BE2C (cell line): ENCODE measurements at places on chromosomes 16 and 17.

DNA sequence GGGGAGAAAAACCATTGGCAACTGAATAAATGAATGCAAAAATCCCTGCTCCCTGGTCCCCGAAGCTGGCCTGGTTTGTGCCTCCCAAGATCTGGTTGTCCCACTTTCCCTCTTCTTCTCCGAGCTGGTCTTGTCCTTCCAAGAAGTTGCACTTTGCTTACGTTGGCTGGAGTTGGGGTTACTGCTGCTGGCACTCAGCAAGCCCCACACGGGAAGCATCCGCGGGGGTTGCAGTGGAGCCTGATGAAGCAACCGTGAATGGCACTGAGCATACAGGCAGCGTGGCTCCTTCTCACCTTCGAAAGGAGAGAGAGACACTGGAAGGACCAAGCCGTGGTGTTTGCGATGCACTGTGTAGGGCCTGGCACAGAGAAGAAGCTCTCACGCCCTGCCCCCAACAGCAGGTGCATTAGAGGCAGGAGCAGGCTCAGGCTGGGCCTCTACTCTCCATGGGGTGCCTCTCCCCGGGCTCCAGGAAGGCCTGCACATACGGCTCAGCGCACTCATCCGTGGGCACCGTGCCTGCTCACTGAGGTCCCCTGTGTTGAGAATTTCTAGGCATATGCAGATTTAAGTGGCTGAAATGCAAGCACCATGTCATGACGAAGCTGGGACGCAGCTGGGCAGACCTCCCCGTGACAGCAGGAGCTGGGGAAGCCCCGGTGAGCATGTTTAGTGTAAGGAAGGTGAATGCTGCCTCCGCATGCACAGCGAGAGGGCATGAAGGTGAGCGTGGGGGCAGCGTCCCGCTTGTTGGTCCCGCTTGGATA lies 12.1 kb downstream of the CA5A start:
- no peak for DNase-seq

GRCh38 chr17:31462261-31462660 lies 70.8 kb downstream of the RAB11FIP4 start:
- DNase-seq = no peak

GRCh38 chr17:75641343-75641742 lies 8.1 kb downstream of the SMIM5 start:
- no peak for DNase-seq

- DNase-seq = peak; percentile 47
These were observed 159.4 kb downstream of the ZNF423 start for GRCh38 chr16:49696414-49697101.

DNA sequence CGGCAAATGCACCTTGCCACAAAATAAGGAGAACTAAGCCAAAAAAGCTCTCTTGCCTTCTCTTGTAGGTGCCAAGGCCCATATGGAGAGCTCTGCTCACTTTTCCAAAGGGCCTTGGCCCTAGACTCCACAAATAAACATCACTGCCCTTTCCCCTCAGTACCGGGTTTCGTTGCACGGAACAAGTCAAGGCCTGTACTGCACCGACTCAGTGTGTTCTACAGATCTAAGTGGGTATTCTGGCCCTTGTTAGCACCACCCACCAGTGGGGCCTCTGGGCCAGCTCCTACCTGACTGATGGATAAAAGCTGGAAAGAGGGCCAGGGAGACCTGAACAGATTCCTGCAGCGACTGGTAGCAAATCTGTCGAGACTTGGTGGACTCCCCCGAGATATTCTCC lies 43.7 kb upstream of the GSG1L start:
- no peak for DNase-seq

DNA sequence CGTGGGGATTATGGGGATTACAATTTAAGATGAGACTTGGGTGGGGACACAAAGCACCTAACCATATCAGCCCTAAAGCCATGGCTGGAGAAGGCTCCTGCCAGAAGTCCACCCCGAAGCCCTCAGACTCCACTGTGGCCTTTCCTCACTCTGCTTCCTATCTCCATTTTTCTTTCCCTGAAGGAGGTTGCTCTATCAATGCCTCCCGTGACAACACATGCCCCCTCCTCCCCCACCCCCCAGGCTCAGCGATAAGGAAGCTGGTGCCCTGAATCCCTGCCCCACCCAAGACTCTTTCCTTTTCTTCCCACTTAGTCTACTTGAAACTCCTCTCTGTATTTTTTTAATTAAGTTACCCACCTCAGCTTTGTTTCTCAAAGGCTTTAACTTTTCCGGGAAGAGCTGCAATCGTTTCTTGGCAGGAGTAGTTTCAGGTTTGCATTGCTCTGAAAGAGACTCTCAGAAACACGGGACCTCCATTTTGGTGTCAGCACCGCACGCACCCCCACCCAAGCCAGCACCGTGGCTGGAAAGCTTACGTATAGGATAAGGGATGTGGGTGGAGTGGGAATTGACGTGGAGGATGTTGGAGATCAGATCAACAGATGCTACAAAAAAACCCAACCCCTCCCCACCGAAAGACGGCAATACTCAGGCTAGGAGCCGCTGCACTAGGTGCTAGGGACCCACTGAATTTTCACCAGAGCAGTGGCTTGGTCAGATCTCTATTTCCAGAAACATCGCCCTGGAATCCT lies 15.2 kb upstream of the CA4 start:
- peak; percentile 28 for DNase-seq

DNA sequence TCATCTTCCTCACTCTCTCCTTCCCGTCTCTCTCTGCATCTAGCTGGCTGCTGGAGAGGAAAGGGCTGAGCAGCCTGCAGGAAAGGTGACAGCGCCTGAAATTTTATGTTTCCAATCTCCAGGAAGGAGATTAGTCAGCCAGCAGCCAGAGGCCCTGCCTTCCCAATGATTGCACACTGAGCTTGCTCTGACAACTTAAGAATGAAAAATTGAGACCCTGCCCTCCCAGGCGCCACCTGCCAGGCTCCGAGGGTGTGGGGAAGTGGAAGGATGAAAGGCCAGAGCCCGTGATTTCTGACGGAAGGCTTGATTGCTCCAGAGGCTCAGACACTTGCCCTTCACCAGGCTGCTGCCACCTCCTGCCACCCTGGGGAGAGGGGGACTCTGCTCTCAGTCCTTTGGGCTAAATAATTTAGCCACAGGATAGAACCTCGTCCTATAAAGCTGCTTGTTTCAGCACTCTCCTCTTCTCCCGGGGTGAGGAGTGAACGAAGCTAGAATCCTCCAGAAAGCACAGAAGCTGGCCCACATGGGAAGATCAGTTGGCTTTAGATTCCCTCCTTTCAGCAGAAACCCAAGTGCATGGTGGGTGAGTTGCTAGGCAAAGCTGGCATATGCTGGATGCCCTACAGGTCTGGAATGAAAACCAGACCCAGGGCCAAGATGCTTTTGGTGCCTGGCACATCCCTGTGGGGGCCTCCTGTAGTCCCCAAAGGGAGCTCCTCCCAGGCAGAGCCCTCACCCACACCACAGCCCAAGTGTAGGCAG lies 33.5 kb downstream of the GRIN2C start:
- DNase-seq = no peak

DNA sequence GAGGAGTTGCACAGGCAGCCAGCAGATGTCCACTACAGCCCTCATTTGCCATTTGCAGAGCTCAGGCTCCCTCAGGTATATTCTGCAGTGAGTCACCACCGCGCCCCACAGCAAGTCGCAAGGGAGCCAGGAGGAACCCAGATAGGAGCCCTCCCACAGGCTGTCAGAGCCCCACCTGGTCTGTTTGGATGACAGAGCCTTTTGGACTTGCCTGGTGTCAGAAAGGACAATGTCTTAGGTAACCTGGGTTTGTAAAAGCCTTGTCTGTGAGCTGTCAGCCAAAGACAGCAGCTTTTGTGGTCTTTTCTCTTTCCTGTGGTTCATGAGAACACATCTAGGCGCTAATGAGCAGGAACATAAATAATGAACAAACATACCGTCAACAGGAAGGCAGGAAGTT lies 70.9 kb downstream of the GNAO1 start:
- no peak for DNase-seq

DNA sequence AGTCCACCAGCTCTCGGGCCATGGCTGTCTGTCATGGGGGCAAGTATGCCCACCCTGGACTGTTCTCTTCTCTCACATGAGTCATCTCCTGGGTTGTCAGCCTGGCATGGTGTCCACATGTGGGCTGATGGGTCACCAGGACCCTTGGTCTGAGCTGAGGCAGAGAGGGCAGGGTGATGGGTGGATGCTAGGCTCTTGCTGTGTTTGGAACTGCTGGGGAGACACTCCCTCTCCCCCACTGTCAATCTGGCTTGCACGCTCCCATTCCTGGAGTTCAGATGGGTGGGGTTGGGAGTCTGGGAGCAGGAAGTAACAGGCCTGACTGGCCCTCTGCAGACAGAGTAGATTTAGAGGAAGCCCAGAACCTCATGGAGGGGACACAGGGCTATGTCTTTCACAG lies 28.9 kb downstream of the KSR1 start:
- no peak for DNase-seq

DNA sequence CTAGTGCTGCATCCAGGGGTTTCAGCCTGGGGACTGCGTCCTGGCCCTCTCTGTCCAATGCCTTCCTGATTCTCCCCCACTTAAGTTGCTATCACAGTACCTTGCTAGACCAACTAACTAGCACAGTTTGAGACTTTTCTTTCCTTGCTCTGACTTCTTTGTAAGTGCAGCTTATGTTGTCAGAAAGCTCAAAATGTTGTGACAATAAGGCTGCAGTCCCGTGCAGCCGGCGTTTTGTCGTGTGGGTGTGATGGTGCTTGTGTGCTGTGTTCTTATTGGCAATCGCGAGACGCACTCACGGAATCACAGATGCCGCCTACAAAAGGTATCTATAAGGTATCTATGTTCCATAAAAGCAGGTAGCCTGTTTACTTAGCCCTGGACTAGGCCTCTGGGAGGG lies 132.8 kb downstream of the PRKCA start:
- DNase-seq = no peak

DNA sequence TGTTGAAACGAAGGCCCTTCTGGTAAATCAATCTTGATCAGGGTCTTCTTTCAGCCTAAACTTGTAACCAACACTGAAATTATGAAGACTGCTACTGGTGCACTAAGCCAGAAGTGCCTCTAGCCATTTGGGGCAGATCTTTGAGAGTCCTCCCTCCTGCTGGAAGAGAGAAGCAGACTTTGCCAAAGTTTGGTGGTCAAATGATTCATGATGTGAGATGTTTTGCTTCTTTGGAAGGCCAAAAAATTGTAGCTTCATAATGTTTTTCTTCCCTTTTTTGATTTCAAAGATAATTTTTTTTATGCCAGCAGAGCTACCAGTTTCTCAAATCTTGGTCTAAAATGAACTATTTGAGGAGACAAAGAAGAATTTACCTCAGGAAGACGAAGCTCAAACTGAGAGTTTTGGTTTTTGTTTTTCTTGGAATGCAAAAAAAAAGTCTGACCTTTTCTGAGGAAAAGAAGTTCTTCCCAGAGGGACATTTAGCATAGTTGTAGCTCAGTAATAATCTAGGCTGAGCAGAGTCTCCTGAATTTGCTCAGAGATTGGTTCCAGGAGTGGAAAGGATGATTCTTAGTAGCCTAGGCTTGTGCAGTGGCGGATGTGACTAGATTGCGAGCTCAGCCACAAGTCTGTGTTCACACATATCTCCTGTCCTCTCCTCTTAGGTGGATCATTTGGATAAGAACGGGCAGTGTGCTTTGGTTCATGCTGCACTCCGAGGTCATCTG lies 50.9 kb downstream of the CYB561 start:
- DNase-seq = no peak
